ENCODE measurements at places on chromosomes 7 and 10.

DNA sequence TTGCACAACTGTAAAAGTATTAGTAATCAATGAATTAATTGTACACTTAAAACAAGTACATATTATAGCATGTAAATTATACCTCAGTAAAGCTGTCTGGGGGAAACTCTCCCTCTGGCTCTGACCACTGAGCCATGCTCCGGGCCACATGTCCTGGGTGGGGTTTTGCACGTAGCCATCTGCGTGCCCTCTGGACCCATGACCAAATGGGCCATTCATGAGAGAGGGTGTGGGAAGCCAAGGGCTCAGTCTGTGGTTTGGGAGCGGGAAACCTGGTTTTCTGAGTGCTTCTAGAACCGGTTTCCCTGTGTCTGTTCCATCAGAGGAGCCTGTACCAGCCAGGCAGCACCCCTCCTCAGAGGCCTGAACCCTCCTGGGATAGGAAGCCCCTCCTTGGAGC is 143.2 kb downstream of the SH3PXD2A start:
- no peak for DNase-seq

DNA sequence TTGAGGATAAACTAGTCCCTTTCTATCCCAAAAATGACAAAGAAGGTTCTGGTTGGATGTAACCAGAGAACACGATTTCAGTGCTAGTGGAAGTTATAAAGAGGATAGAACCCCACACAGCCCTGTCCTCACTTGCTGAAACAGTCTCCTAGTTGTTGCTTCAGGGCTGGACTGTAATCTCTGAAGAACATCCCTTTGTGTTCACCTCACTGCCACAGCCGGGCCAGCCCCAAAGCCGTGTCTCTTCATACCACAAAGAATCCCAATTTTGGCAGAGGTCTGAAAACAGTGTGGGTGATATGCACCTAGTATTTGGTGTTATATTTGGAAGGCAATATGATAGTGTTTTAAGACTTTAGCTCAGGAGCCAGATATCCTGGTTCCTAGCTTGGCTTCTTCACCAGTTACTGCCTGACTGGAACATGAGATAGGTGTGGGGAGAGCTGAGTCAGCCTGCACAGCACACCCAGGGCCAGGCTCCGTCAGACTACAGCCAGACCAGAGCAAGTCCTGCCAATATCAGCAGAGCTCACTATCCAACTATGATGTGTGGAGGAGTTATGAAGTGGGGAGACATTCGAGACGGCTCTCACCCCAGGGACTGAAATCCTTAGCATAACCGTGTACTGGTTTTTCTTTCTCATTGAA is 21.2 kb downstream of the CYP3A4 start:
- no peak for DNase-seq

- no peak for DNase-seq
Observed at GRCh38 chr7:70838292-70838907, 293.5 kb upstream of the GALNT17 start.

DNA sequence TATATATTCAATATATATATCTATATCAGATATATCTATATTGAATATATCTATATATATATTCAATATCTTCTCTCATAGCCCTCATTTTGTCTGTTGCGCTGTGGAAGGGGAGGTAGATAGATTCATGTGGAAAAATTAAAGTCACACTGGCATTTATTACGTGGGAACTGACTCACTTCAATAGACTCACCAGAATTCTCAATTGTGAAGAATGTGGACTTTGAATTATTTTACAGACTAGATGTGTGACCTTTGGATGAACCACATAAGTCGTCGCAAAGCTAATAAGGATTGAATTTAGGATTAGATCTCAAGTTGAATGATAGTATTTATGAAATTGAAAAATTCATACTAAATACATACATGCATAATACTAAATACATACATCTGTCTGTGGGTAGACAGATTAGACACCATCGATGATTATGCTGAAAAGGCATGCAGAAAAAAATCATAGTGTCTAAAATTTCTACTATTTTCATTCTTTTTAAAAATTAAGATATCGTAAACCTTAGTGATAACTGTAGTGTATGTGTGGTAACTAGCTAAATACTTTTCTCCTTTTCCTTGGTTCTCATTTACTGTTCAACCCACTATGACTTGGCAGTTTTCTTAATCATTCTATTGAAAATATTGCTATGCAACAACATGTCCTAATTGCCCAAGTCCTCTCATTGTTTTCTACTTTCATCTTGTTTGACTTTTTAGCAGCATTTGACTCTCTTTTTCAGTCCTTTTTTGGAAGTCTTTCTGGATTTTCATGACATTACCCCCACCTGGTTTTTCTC is 61.8 kb upstream of the A1CF start:
- no peak for DNase-seq

- no peak for DNase-seq
Observed at GRCh38 chr7:80611779-80612178, 26.7 kb upstream of the CD36 start.

- DNase-seq = no peak
Observed at GRCh38 chr10:42734536-42734935, 48.1 kb upstream of the BMS1 start.

DNA sequence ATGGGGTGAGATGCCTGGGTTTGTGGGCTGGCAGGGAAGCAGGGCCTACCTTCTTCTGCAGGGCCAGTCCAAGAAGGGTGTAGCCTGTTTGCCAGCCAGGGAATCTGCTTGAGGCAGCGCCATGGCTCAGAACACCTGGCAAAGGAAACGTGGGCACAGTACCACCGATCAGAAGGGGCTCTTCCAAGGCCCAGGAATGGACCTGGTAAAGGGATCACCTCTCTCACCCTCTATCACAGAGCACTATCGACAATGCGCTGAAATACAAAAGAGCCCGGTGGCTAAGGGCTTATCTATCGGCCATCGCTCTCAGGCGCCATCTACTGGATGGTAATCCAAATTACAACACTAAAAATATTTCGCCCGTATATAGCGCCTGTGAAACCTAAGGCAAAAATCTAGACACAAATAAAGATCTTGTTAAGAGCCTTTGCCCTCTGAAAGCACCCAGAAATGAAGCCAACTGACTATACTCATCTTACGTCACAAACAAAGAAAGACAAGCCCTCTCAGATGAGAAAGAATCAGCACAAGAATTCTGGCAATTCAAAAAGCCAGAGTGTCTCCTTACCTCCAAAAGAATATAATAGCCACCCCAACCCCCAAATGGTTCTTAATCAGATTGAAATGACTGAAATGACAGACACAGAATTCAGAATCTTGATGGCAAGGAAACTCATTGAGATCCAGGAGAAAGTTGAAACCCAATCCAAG is 217.8 kb upstream of the HPS1 start:
- DNase-seq = no peak

GRCh38 chr7:111113263-111114017 is 22.5 kb downstream of the LRRN3 start:
- no peak for DNase-seq

DNA sequence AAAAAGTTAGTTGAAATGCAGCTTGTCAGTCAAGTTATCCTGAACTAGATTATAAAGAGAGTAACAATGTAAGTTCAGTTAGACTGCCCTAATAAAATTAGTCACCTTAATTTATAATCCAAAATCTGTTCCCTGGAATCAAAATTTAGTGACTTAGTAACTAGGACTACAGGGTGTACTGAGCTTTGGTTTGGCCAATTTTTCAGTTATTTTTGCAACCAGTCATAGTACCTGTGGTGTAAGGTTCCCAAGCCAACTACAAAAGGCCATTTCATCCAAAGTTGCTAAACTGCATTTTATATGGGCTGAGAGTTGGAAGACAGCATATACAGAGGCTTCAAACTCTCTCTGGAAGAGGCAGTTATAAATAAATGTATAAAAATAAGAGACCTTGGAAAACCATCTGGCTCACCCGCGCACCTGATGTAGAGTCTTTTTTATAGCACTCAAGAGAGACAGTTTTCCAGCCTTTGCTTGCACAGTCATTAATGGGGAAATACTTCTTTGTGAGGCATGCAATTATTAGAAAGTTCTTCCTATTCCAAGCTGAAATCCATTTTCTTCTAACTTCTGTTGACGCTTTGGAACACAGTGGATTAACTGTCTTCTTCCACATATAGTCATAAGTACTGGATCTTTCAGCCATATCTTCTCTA is 59.2 kb downstream of the PUS7 start:
- no peak for DNase-seq

DNA sequence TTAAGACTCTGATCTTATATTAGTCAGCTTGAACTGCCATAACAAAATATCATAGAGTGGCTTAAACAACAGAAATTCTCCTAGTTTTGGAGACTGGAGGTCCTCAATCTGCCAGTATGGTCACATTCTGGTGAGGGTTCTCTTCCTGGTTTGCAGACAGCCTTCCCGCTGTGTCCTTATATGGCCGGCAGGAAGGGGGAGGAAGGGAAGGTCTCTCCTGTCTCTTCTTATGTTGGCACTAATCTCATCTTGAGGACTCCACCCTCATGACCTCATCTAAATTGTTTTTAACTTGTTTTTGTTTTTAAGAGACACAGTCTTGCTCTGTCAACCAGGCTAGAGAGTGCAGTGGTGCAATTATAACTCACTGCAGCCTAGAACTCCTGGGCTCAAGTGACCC is 53.1 kb downstream of the VPS41 start:
- DNase-seq = no peak

- DNase-seq = no peak
Observed at GRCh38 chr7:20053334-20054104, 163.7 kb downstream of the MACC1 start.

DNA sequence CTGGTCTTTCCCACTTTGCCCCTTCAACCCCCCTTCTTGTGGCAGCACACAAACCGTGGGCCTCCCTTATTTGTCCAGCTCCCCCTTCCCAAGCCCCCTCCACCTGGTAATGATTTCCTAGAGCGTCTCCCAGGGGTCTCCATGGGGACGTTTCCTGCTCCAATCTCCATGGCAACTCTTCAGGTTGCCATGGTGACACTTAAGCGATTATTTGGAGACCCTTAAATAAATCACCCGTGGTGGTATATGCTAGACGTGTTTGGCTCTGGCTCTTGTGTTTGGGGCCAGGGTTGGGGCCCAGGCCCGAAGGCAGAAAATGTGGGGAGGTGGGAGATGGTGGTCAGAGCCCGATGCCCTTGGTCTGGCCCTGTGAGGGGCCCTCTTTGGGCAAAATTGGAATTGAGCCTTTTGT is 41.1 kb upstream of the DLG5 start:
- DNase-seq = no peak
